ENCODE measurements at places on chromosomes 16 and 17.

DNA sequence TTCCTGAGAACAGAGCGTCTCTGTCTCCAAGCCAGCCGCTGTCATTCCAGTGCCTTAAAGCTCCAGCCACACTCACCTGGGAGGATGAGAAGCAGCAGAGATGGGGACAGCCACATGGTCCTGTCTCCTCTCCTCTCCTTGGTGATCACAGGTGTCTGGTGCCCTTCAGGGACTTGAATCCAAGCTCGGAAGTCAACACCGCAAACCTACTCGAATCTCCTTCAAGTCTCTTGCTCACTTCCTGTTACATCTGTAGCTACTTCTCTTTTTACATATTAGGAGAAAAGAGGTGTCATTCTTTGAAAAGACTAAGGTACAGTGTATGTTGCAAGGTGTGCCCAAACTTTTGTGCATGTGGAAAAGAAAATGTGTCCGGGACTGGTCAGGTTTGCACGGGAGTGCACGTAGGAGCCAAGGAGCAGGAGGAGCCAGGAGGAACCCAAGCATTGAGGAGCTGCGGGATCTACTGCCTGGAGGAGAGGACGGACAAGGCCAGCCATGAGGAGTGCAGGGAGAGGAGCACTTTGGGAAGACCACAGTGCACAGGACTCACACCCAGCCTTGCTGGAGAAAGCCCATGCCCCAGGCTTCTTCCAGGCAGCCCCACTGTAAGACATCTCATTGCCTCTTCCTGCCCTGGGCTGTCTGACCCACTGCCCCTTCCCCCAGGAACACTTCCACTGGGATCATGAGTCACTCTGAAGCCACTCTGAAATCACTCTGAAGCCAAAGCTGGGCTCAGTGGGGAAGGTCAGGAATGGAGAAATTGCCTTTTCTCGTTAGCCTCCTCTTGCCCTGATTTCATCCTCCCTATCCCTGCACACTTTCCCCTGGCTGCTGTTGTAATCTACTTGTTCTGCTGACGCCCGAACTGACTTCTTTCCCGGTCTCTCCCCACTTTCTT is at the start of gene CD300LD:
Gene CD300LD, minus strand, starts transcription at position 197 of the 904 bp plus-strand sequence. Its CDS starts 81 bp downstream, at position 116.
- no peak for DNase-seq

DNA sequence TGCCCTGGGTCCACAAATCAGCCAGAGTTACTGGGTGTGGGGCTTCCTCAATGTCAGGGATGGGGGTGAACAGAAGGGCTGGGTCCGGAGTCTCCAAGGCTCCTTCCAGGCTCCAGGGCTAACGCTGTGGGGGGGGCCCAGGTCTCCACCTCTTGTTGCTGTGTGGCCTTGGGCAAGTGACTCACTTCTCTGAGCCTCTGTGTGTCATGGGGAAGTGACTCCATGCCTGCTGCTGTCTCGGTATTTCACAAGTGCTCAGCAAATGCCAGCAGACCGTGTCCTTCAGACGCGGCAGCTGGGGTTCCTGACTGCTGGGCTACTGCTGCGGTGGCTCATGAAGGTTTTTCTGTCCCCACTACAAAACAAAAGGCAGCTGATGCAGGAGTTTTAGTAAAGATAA is 26.6 kb downstream of the JPH3 start:
- DNase-seq = no peak

GRCh38 chr17:31696184-31696602 is 162.9 kb downstream of the COPRS start:
- DNase-seq = no peak

- DNase-seq = no peak
Measured at GRCh38 chr16:82917886-82918595, 291.3 kb downstream of the CDH13 start.
